ENCODE measurements at places on chromosomes 7 and 10.

- DNase-seq = no peak
Observed at GRCh38 chr7:50396856-50397255, 53.3 kb downstream of the FIGNL1 start.

DNA sequence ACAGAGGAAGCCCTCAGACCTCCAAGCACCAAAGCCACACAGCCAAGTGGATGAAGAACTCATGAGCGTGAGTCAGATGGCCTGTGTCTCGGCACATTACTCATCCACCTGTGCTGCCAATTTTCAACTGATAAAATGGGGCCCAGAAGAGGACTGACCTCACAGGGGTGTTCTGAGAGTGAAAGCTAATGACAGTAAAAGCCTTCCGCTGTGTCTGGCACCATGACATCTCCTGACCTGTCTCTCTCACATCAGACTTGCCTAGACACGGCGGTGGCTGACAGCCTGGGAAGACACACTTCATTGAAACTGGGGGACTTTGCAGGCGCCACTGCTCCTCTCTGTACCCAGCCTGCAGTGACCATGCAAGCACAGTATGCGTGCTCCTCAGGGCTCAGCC is 8.3 kb upstream of the SLC18A3 start:
- no peak for DNase-seq

DNA sequence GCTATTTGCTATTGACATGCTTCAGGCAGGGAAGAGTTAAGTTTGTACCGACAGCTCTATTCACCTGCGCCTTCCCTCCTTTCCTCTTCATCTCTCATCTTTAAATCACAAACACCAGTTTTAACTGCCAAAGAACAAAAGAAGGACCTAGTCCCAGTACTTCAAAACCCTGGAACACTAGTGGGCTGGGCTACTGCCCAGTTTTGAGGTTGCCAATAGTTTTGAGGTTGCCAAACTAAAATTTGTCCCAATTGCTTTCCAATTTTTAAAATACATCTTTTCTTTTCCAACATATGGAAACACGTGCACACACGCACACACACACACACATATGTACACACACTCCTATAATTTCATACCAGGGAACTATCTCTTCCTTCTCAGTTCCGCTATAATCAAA is 130.6 kb upstream of the SLC26A5 start:
- DNase-seq = no peak

DNA sequence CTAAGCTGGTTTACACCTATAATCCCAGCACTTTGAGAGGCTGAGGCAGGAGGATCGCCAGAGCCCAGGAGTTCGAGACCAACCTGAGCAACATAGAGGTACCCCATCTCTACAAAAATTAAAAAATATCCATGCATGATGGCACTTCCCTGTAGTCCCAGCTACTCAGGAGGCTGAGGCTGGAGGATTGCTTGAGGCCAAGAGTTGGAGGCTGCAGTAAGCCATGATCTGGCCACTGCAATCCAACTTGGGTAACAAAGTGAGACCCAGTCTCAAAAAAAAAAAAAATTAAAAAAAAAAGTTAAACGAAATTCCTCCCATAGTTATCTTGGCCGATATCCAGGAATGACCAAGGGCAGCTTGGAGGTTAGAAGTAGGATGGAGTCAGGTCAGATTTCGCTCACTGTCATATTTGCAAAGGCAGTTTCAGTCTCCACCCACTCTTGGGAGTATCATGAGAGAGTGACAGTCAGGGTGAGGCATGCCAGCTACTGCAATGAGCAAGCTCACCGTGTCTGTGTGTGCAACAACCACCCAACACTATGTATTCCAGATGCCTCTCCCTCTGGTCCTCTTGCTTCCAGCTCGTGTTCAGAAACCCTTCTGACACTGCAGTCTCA is 6.0 kb upstream of the ZDHHC4 start:
- DNase-seq = no peak

DNA sequence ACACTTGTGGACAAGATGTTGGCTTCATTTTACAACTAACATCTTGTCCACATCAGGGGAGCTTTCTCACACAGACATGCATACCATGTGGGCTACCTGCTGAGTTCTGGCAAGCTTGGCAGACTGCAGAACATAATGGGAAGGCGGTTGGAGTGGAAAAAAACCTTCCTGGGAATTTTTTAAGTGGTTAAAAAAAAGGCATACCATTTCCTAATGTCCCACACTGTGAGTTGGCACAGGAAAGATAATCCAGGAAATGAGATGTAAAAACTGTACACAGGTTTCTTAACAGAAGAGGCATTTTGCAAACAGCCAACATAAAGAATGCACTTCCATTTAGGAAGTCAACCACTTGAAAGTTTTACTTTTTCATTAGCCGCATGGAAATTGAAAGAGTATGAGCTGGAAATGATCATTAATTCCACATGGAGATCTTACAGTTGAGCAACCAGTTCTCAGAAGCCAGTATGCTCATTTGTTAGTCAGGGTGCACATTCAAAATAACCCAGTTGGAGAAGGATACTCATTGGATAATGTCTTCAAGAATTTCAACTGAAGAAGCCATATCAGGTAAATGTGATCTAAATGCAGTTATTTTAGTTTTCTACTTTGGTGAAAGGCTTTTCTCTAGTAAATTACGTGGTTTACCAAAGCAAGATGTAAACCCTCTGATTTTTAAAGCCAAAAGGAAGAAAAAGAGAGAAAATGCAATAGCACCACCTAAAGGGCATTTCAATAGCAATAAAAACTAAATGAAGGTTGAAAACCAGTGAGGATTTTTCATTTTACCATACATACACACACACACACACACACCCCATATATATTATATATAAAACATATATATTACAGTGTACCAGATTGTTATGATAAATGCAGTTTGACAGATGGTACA is 194.0 kb downstream of the TAX1BP1 start:
- no peak for DNase-seq

DNA sequence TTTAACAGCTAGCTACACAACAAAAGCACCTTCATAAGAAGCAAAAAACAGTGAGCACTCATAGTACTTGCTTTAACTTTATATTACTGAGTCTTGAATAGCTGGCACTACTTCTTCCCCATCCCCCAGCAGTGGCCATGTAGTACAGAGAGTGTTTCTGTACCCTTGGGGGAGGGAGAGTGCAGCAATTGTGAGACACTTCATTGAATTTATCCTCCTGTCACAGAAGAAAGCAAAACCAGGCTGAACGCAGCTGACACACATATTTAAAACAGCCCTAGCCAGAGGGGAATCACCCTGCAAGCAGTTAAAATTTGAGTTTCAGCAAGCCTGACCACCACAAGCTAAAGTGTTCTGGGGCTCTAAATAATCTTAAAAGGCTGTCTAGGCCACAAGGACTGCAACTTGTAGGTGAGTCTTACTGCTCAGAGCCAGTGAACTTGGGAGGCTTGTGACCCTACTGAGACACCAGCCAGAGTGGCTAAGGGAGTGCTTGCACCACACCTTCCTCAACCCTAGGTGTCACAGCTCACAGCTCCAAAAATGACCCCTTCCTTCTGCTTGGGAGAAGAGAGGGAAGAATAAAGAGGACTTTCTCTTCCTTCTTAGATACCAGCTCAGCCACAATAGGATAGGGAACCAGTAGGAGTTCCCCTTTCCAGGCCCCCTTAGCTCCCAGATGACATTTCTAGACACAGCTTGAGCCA is 97.7 kb upstream of the MEOX2 start:
- peak; percentile 26 for DNase-seq

GRCh38 chr7:25006276-25006675 is 26.3 kb upstream of the OSBPL3 start:
- DNase-seq = no peak

GRCh38 chr10:88455831-88456230 is 127.3 kb downstream of the RNLS start:
- DNase-seq = no peak

DNA sequence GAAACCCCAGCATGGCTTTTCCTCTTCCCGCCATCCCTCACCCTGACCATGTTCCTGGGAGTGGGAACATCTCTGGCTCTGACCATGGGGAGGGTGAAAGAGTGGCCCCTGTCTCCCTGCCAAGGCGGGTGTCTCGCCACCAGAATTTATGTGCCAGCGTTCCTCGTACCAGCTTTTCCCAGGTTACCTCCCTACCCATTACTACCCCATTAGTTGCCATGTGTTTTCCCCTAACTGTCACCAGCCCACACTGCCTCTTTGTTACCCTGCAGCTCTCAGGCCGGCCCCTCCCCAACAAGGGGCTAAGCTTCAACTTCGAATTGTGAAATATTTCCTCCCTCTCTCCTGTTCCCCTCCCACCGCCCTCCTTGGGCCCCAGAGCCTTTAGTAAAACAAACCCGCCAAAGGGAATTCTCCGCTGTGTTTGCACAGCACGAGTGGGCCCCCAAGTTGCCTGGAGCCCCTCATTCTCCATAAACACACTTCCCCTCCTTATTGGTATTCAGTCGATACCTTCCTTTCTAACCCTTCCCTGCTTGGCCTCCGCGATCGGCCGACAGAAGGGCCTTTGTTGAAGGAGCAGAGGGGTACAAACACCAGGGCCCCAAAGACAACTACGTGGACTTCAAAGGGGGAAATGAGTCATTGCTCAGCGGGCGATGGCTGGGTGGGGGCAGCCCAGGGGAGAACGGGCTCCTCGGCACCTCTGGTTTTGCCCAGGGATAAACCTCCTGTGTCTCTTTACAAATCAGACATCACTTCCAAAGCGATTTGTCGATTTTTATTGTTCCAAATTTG is 45.5 kb downstream of the SLIT1 start:
- peak; percentile 34 for DNase-seq

DNA sequence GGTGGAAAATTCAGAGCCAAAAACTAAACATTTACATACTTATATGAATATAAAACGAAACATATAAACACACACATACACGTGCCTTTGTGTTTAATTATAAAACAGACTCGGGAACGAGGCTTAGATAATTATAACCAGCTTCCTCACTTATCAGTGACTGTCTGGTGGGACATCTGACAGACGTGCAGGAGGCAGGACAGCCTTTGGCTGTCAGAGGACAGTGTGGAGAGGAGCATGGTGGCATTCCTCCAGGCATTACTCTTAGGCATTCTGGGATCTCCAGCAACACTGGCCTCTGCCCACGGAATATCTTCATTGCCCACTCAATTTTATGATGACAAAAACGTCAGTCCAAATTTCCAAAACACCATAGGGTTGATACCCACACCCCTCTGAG is 262.2 kb upstream of the NFE2L3 start:
- no peak for DNase-seq

- no peak for DNase-seq
Observed at GRCh38 chr10:66931340-66931948, 5.6 kb downstream of the LRRTM3 start.

DNA sequence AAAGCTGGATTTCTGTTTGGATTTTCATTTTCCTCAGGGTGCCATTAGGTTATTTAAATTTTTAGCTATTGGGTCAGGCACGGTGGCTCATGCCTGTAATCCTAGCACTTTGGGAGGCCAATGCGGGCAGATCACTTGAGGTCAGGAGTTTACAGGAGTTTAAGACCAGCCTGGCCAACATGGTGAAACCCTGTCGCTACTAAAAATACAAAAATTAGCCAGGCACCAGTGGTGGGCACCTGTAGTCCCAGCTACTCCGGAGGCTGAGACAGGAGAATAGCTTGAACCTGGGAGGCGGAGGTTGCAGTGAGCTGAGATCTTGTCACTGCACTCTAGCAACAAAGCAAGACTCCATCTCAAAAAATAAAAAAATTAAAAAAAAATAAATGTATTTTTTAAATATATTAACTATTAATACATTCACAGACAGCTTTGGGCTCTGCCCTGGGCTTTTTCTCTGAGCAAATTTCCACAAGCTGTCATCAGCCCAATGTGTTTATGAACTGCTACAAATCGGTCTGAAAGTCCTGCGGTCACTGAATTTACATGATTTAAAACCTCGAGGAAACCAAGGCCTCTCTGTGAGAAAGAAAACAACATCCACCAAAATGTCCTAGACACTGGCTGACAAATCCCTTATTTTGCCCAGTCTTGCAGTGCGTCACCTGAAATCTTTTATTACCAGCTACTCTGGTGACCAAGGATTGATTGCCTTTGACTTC is 19.2 kb upstream of the PLEKHS1 start:
- no peak for DNase-seq

DNA sequence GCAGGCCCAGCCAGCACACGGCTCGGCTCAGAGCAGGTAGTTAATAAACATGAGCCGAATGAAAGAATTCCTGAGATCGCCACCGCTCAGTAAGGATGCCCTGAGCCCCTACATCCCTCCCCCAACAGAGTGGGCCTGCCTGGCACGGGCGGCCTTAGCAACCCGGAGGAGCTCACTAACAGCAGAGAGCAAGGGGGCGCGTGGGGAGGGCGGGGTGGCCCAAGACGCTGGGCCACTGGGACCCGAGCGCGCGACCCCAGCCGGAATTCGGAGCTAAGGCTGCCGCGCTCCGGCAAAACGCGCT is 403 bp upstream of the ENO4 start:
- no peak for DNase-seq

DNA sequence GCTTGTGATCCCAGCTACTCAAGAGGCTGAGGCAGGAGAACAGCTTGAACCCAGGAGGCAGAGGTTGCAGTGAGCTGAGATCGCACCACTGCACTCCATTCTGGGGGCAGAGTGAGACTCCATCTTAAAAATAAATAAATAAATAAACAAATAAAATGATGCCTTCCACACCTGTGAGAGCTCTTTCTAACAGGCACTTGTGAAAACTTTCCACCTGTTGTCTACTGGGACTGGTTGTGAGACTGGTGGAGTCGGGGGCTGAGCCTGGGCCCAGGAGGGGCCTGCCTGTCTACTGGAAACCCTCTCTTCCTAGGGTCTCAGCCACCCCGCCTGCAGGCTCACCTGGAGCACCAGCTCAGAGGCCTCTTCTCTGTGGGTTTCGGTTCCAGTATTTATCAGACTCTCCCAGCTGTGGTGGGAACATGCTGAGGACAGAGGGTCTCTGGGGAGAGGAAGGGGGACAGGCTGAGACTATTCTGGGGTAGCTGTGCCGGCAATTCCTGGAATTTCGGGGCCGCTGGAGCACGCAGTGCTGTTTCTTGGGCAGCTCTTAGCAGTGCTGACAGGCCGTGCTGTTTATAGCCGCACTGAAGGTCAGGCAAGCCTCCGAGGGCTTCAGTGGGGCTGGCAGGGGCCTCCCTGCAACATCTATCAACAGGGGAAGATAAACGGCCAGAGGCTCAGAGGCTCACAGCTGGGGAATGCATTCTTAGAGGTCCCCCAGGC is 3.8 kb downstream of the LDB3 start:
- peak; percentile 84 for DNase-seq

DNA sequence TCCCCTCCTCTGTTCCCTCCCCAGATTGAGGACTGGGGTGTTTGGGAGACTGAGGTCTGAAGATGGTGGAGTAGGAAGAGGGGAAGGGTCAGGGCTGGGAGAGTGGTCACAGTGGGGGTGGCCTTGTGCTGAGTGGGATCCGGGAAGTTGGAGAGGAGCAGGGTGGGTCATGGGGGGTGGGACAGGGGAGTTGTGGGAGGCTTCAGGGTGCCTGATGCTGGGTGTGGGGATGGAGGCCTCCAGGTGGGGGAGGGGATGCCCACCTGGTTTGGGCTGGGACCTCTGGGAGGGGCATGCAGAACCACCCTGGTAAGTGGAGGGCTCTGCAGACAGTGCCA is 2.6 kb downstream of the ZNF775 start:
- no peak for DNase-seq

GRCh38 chr10:129877773-129878371 is 86.2 kb downstream of the EBF3 start:
- peak; percentile 55 for DNase-seq
